ENCODE measurements at places on chromosomes 6 and 20. TPM values are rescaled to one million over a fixed set of nuclear protein-coding genes. Genes with fewer than 3 reads are reported as not detected.

DNA sequence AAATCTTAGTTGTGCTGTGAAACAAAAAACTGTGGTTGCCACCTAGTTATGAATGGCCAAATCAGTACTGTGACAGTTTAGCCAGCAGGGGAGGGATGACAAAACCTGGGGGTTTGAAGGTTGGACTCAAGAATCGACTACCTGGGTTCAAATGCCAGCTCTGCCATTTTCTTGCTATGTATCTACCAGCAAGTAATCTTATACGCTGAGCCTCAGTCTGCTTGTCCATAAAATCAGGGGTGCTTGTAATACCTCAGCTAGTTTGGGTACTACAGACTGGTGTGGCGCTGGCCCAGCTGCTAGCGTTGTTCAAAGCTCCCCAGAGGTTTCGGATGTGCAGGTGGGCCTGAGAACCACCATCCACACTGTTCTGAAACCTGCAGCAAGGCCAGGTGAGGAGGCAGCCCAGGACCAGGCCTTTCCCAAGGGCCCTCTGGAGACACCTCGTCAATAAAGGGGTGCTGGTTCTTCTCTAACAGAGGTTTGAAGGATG lies 40.4 kb downstream of the TRAM2 start:
- DNase-seq: no peak

GRCh38 chr6:31265926-31266325 lies 6.0 kb downstream of the HLA-C start:
- no peak for DNase-seq

DNA sequence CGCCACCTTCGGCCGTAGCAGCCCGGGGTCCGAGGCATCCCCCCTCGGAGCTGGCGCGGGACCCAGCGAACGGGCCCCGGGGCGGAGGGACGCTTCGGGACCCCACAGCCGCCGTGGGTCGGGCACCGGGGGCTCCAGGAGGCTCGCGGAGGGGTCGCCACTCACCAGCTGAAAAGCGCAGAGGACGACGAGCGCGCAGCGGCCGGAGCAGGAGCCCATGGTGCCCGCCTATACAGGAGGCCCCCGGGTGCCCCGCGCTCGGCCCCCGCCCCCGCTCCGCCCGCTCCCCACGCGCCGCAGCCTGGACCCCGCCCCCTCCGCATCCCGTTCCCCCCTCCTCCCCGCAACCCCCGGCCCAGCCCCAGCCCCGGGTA lies at the start of gene NKAIN4:
TSS of gene NKAIN4 (minus strand) at position 232 of the 374 bp plus-strand sequence. CDS start at position 219, 13 bp downstream.
- DNase-seq: no peak

GRCh38 chr6:151617539-151617938 lies 123.7 kb downstream of the CCDC170 start:
- no peak for DNase-seq

DNA sequence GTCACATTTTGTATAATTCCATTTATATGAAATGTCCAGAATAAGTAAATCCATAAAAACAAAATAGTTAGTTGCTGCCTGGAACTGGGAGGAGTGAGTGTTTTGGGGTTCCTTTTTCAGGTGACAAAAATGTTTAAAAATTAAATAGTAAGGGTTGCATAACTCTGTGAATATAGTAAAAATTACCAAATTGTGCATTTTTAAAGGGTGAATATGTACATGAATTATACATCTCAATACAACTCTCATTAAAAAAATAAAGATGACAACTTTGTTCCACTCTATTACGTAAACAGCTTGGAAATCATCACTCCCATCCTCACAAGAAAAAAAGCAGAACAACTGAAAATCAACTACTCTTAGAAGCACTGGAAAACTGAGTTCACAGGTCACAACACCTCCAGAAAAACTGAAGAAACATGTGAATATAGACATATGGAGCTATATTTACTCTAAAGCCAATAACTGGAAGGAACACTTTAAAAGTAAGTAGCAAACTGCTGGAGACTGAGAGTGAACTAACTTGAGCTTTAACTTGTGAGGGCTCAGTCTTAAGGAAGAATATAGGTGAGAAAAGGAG lies 40.0 kb downstream of the RANBP9 start:
- DNase-seq: no peak

DNA sequence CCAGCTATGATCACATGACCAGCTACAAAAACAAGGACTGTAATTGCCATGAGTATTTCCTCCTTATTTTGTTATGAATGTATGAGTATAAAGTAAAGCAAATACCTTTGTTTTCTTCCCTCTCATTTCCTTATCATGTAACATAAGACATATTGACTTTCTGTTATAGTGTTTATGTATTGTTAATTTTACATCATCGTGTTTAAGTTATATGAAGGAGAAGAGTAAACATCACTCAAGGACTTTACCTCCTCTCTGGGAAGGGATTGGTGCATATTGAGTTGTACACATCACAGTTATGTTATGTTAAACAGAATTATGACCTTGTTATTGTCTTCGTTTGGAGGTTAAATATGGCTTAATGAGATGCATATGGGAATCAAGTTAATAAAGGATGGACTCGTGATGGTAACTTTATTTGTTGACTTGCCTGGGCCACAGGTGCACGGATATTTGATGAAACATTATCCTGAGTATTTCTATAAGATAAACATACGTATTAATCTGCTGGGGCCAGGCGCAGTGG lies 57.3 kb upstream of the CNKSR3 start:
- no peak for DNase-seq

DNA sequence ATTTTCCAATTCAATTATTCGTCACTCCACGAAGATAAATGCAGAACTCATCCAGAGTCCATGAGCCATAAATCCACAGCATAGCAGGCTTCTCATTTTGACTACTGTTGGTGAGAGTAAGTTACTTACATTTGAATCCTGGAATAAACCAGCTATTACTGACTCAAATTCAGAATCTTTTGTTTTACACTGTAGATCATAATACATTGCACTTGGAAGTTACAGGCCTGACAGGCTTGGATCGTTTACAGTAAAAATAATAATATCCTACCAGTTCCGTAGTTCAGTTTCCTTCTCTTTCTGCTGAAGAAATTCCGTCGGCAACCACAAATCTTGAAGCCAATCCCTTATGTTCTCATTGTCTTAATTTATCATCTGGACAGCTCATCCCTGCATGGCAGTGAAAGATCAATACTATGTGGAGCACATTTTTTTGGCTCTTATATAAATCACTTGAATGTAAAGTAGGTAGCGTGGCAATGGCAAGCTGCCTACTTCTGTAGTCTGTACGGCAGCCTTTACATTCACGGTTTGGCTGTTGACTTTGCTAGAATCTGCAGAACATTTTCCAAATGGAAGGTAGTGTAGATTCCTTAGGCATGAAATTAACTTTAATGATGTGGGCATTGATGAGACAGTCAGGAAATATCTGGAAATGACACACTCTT lies 142.9 kb downstream of the WDR27 start:
- no peak for DNase-seq

GRCh38 chr6:34536251-34536958 lies 19.7 kb downstream of the SPDEF start:
- DNase-seq: peak; percentile 73

GRCh38 chr20:50975701-50976330 lies 17.2 kb downstream of the MOCS3 start:
- no peak for DNase-seq

GRCh38 chr20:50982363-50982762 lies 23.7 kb downstream of the MOCS3 start:
- peak; percentile 71 for DNase-seq

DNA sequence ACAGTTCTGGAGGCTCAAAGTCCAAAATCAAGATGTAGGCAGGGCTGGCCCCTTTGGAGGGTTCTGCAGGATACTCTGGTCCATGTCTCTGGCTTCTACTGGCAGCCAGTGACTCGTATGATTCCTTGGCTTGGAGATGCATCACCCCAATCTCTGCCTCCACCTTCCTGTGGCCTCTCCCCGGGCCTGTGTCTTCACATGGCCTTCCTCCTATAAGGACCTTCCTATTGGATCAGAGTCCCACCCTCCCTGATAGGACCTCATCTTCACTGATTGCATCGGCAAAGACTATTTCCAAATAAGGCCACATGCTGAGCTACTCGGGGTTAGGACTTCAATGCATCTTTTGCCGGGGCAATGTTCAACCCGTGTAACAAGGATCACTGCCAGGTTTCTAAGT lies 509.0 kb downstream of the CD83 start:
- DNase-seq: no peak

DNA sequence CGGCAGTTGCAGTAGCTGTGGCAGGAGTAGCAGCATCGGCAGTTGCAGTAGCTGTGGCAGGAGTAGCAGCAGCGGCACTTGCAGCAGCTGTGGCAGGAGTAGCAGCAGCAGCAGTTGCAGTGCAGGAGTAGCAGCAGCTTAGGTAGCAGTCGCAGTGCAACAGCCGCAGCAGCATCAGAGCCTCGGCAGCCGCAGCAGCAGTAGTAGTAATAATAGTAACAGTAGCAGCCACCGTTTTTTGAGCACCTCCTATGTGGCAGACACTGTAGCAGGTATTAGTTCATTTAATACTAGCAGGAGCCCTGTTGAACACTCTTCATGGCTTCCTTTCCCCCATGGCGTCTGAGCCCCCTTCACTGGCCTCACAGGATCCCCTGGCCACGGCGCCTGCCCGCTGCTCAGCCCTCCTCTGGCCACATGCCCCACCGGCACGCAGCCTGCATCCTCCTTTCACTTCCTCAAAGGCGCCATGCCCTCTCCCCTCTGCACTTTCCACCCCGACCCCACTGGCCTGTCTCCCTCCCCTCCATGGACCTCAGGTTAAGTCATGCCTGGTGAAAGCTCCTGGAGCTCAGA lies 19.1 kb upstream of the IRF4 start:
- DNase-seq: no peak

DNA sequence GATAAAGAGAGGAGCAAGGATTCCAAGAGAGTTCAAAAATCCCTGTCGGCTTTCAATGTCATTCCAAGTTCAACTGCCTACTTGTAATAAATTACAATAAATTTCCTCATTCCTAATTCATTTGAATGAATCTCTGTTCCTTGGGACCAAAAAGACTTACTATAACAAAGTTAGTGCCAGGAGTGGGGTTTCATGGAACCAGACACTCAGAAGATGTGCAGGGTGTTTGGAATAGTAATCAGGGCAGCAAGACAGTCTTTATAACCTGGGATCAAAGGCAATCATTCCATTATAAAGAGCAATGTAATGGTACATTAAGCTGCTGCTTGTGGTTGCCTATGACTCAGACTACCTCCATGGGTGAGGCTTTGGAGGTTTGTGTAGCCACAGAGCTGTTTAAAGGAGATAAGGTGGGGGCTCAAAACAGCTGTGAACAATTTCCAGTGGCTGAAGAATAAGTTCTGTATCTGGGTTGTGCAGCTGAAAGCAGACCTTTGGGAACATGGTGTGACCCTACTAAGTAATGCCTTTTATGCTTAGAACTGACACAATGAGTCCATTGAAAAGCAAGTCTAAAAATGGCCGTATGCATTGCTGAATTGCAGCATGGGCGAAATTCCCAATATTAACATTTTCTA lies 159.9 kb downstream of the LINC00237 start:
- DNase-seq: no peak

GRCh38 chr6:568085-568484 lies 88.8 kb downstream of the HUS1B start:
- no peak for DNase-seq

The PCK1 gene
- 214 TPM for total RNA-seq

DNA sequence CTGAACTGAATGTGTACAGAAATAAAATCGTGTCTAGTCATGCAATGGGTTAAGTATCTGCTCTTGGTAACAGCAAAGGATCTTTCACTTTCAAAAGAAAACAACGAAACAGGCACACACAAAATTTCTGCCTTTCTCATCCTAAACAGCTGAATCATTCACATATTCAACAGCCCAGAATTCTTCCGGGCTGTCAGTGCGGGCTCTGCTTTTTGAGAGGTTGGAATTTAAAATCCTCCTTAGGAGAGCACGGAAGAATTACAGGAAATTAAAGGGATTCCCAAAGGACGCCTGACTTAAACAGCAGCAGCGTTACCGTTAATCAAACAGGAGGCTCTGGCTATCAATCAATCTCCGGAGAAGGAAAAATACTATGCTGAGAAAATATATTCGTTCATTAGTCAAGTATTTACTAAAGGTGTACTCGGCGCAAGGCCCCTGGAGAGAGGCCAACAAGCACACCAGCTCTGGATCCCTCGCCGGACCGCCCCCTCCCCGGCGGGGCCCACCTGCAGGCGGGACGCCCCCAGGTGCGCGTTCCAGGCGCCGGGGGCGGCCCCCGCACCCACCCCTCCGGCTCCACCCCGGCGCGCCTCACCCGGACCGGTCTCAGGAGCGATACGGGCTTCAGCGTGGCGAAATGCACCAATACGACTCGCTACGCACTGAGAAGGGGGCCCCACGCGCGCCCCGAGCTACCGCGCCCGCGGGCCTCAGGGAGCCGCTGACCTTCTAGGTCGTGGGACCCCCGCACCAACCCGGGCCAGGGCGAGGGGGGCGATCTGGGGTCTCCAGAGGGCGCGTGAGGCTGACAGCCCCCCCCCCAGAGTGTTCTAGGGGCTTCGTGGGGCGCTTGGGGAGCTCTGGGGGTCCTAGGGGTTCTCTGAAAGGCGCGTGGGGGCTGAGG lies 1.0 kb downstream of the NAPB start:
- peak; percentile 45 for DNase-seq

- DNase-seq: no peak
These were observed 148.3 kb upstream of the RIN2 start for GRCh38 chr20:19609642-19610223.

DNA sequence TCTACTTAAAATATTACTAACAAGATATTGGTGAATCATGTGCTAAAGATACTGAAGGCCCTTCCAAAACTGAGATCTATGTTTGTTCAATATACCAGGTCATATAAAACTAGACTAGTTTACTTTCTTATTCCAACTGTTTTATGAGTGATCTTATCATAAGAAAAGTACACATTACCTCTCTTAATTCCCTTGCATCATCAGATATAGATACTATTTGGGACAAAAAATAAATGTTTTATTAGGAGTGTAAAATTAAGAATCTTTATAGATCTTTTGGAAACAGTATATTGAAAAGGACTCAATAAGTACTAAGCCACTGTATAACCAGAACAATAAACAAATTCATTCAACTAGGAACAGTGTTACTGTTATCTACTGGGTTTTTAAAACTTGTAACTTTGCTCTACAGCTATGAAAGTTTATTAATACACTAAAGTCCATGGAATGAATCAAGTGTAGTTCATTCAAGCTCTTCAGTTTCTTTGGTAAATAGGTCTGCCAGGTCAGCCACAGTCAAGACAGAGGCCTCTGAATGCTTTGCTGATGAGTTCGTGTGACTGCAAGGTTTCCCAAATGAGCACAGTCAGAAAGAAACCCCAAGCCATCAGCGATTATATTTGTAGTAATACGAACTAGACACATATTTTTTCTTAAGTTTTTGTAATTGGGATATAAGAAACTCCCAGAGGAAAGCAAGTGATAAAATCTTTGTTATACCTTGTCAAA lies 71.8 kb upstream of the FBXO30 start:
- DNase-seq: no peak

The NMBR gene
- total RNA-seq: not detected

- DNase-seq: no peak
These were observed 160.8 kb upstream of the QKI start for GRCh38 chr6:163253556-163254213.

GRCh38 chr20:4134355-4134834 lies 119.0 kb upstream of the RNF24 start:
- DNase-seq: no peak

GRCh38 chr6:13172291-13172690 lies 156.0 kb downstream of the TBC1D7 start:
- no peak for DNase-seq

- no peak for DNase-seq
These were observed 2.8 kb downstream of the ANKRD60 start for GRCh38 chr20:58225452-58226200.

The TCP11 gene
- not detected for total RNA-seq

The HLA-DRB1 gene
- 34.7 TPM for total RNA-seq
